ENCODE measurements at places on chromosomes 1 and 21.
A peak's percentile ranks its signal among the peaks of the same experiment; 100 is the strongest.

DNA sequence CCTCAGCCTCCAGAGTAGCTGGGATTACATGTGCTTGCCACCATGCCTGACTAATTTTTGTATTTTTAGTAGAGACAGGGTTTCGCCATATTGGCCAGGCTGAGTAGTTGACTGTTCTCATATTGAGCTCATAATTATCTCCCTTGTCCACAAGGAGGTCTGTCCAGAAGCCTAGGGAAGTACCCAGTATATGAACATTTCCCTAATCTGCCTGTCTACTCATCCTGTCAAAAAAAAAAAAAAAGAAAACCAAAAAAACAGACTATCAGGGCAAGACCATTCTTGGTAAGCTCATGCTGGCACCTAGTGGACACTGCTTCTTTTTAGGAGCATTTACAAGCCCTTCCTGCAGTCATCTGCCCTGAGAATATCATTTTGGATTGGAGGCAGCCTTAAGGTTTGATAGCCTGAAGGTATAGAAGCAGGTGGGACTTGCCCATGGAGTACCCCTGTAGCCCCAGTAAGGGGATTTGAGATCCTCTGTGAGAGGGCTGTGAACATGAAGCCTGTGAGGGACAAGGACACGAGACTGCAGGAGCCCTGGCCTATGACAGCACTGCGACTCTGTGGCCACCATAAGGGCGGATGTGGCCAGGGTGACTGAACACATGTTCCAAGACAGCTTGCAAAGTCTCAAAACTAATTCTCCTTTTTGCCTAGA, 10.8 kb upstream of the DUSP12 start:
- DNase-seq: peak; percentile 77

- DNase-seq: no peak
Measured at GRCh38 chr1:222817529-222817928, 2.7 kb downstream of the DISP1 start.

- DNase-seq: peak; percentile 26
Measured at GRCh38 chr1:38037221-38037939, 9.2 kb downstream of the POU3F1 start.

- DNase-seq: no peak
Measured at GRCh38 chr1:21007876-21008275, 168.8 kb downstream of the EIF4G3 start.

DNA sequence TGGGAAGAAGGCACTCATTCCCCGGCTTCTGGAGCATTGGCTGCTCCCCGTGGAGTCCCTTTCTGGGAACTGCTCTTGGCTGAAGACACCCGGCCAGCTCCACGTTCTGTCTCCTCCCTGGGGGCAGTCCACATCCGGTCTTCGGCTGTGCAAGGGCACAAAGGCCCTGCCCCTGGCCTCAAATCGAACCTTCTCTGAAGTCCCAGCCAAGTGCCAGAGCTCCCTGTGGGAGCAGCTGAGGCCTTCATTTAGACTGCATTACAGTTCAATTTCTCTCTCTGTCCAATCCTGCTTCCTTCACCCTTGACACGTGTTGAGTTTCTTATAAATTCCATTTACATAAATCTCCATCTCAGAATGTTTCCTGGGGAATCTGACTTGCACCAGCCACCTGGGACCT, 132.9 kb upstream of the POU3F1 start:
- no peak for DNase-seq

DNA sequence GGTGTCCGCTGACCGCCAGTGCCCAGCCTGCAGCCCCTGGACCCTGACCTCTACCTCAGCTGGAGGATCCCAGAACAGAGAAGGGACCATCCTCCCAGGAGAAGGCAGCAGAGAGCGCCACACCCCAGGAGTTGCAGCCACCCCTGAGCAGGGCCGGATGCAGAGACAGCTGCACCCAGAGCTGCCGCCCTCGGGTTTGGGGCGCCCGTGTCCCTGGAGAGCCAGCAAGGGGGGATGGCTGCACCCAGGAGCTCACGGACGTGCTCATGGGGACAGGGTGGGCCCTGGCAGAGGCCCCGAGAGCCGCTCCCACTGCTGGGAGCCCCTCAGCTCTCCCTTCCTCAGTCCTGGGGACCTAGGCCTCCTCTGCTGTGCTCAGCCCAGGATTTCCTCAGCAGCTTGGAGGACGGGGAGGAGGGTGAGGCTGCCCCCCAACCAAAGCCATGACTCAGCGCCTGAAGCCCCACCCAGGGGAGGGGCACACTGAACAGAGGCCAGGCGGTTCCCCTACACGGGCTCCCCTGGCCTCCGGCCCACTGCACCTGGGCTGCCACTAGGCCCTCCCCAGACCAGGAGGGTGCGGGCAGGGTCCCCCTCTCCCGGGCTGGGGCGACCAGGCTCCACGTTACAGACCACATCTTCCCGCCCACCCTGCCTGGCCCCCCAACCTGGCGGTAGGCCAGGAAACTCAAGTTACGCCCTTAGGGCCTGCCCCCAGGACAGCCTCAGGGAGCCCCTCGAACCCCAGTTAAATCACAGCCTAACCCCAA, 2.2 kb downstream of the ACAP3 start:
- DNase-seq: peak; percentile 65

DNA sequence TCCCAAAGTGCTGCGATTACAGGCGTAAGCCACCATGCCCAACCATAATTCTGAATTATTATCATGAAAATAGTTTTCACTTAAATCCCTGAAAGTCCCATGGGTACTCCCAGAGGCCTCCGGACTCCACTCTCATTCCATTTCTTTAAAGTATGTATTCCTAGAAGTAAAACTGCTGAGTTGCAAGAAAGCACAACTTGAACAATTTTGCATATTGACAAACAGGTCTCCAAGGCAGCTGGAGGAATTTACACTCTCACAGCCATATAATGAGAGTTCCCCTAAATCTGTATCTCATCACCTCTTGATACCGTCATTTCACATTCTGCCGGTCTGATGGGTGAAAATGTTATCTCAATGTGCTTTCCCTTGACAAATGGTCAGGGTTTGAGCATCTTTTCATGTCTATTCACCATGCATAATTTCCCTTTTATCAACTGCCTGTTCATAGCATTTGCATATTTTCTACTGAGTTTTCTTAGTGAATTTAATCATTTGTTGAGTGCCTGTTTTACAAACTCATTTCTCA, 129.4 kb downstream of the SMYD3 start:
- no peak for DNase-seq

GRCh38 chr21:43814215-43815106, 25.1 kb downstream of the RRP1 start:
- no peak for DNase-seq

DNA sequence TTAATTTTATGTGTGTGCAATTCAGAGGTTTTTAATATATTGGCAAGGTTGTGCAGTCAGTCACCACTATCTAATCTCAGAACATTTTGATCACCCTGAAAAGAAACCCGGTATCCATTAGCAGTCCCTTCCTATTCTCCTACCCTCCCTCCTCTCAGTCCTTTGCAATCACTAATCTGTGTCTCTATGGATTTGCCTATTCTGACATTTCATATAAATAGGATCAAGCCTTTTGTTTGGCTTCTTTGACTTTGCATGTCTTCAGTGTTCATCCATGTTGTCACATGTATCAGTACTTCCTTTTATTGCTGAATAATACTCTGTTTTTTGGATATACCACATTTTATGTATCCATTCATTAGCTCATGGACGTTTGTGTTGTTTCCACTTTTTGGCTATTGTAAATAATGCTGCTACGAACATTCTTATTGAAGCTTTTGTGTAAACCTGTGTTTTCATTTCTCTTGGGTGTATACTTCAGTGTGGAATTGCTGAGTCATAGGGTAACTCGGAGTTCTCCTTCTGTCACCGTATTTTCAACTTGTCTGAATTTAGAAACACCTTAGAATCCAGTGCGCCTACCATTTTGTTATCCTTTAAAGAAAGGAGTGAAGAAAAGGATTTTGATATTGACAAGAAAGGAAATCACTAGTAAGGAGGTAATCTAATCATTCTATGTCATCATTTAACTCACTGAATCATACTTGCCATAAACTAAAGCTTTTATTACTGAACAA, 3.4 kb downstream of the CEP85 start:
- peak; percentile 83 for DNase-seq

DNA sequence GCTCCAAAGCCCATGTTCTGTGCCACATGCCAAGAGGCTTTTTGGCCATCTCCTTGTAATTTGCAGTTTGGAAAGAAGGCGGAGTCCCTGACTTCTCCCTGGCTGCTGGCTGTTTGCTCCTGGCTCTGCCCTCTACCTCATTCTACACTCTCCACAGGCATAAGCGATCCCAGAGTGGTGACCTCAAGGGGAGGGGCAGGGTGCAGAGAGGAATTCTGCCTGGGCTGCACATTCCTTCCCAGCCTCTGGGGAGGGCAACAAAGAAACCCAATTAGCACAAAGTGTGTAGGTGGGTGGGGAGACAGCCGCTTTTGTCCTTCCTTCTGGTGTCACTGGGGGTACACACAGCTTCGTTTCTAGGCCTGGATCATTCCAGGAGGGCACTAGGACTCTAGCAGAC, 95.3 kb downstream of the HIVEP3 start:
- no peak for DNase-seq

DNA sequence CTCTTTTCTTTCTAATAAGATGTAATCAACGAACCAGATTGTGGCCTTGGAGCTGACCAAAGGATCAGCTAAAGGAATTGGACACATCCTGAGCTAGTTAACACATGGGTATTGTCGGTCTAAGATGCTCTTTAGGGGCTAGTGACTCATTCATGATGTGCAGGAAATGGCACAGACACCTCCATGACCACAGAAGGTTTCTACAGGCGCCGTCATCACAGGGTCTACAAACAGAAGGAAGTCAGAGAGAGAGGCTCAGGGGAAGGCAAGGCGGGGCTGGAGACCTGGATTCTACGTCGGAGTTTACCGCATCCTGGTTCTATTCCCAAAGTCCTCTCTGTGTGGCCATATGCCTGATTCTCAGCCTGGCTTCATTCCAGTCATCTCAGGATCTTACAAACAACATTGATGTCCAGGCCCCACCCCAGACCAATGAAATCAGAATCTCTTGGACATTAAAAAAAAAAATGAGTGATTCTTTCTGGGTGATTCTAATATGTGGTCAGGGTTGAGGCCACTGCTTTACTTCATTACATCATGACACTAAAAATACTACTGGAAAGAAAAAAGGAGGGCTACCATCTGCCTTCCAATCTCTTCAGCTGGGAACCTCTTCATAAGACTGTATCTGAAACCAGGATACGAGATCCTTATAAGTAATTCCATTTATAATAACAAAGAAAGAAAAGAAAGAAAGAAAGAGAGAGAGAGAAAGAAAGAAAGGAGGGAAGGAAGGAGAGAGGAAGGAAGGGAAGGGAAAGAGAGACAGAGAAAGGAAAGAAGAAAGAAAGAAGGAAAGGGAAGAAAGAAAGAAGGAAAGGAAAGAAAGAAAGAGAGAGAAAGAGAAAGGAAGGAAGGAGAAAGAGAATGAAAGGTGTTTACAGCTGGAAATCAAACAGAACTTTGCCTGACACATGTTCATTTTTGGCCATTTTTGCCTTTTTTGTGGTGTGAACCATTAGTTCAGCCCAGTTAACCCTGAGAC, 11.6 kb upstream of the KCNJ15 start:
- DNase-seq: no peak

GRCh38 chr1:87044840-87045239, 130.4 kb downstream of the HS2ST1 start:
- DNase-seq: no peak

DNA sequence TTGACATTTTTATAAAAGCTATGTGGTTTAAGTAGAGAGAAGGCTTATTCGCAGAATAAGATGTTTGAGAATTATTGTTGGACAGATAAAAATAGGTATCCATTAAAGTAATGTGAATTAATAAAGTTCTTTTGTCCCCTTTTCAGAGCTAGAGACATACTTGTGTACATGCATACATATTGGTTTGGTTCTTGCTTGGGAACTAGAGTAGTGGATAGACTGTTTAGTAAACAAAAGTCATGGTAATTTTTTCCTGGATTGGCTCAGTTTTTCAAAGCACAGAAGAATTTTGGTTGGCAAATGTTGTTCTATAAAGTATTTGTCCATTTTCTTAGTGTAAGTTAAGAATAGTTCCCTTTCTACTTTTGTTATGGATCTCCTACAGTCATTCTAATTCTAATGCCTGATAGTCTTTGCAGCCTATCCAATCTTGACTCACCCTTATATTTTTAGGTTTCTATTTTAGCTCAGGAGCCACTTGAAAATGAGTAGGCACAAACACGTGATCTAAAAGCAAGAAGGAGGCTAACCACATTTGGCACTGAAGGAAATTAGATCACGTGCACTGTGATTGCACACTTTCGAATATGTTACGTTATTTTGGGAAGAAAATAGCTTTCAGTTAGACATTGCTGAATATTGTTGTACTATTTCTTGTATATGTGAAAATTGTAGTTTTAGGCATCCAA, 47.0 kb downstream of the RABGAP1L start:
- DNase-seq: no peak

DNA sequence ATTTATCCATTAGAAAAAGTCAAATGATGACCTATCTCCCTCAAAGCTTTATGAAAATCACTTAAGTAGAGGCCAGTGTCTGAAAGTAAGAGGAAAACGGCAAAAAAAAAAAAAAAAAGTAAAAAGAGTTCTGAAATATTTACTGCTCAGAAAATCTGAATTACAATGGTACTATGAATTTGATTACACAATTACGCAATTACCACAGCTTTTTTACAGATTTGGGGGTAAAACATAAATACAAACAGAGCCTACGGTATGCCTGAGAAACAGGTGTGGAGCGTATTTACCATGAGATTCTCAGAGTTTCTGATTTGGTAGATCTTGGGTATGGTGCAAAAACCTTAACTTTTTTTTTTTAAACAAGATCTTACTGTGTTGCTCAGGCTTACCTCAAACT, 15.9 kb upstream of the FBXO28 start:
- DNase-seq: no peak

GRCh38 chr1:203539831-203540546, 46.0 kb downstream of the OPTC start:
- no peak for DNase-seq

- DNase-seq: no peak
Measured at GRCh38 chr1:235009561-235010306, 118.9 kb downstream of the TOMM20 start.

DNA sequence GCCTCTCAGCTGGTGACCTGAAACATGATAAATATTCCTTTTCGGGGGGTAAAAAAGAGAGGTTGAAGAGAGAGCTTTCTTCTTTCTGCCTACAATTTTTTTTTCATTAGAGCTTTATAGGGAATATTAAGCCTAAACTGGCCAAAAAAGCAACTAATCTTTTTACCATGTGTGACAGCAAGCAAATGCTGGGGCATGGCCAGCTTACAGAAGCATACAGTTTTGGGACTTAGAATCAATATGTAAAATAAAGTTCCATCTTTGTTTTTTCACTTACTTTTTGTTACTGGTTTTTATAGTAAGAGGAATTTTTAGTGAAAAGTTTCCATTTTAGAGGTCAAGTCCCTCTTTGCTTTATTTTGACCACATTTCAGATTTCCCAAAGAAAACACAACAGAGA, 301.2 kb upstream of the DEPDC1 start:
- DNase-seq: no peak

- no peak for DNase-seq
Measured at GRCh38 chr1:158283965-158284364, 5.8 kb upstream of the CD1C start.

DNA sequence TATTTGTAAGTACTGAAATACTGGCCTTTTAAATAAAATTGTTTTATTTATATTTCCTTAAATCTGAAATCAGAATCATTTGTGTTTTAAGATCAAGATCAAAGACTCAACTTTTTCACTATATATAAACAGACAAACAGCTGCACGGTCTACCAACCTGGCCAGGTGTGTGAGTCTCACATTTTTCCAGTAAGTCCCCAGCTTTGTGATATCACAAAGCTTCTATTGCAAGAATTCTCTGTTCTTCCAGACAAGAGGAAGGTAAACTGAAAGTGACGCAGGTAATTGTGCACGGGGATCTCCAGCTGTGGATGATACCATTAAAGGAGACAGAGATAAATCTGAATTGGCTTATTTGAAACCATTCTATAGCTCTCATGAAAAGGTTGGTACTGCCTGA, 41.2 kb upstream of the CYP2J2 start:
- no peak for DNase-seq
